T-cell (primary cell): ENCODE measurements at places on chromosomes 6 and 20. TPM values are rescaled to one million over a fixed set of nuclear protein-coding genes. Genes with fewer than 3 reads are reported as not detected.

Gene PMEPA1
- total RNA-seq = 21.7 TPM

Gene SLC17A5
- 7.1 TPM for total RNA-seq

Gene XKR7
- not detected for total RNA-seq

Gene SYCP2L
- total RNA-seq = not detected

Gene CFAP206
- total RNA-seq = not detected

Gene OR12D3
- total RNA-seq = not detected

Gene SCUBE3
- total RNA-seq = 0.14 TPM

Gene CLPSL1
- total RNA-seq = not detected

Gene PET117
- 15.6 TPM for total RNA-seq

Gene APOBEC2
- not detected for total RNA-seq

Gene TREML1
- not detected for total RNA-seq

Gene BPI
- not detected for total RNA-seq

Gene PCED1A
- 95.2 TPM for total RNA-seq

Gene CFAP61
- not detected for total RNA-seq

Gene HTR1E
- not detected for total RNA-seq

Gene ASIP
- not detected for total RNA-seq

Gene MLN
- total RNA-seq = not detected

Gene COL12A1
- not detected for total RNA-seq

Gene CGAS
- total RNA-seq = 14.9 TPM

Gene PFDN4
- total RNA-seq = 18.9 TPM

Gene TLDC2
- not detected for total RNA-seq

Gene EZR
- total RNA-seq = 176 TPM

Gene SLC22A7
- total RNA-seq = not detected

Gene CLVS2
- total RNA-seq = not detected

Gene DDO
- not detected for total RNA-seq

Gene UBE2V1
- total RNA-seq = 113 TPM

Gene MAPK14
- 53.1 TPM for total RNA-seq

Gene OPN5
- not detected for total RNA-seq

Gene LY6G6D
- not detected for total RNA-seq

Gene MARCKS
- total RNA-seq = 2.1 TPM

Gene CCN5
- total RNA-seq = not detected

Gene ATG5
- 28.7 TPM for total RNA-seq

Gene FRMD1
- total RNA-seq = not detected

Gene PAK5
- not detected for total RNA-seq

Gene IYD
- total RNA-seq = not detected

Gene MMP24
- total RNA-seq = not detected

Gene TFAP2B
- total RNA-seq = not detected

Gene LGSN
- 0.26 TPM for total RNA-seq

Gene HDGFL1
- not detected for total RNA-seq

Gene GNMT
- total RNA-seq = 1.7 TPM

Gene IDH3B
- 147 TPM for total RNA-seq

Gene SLC17A1
- not detected for total RNA-seq

Gene MYH7B
- total RNA-seq = 0.48 TPM
